ENCODE measurements at places on chromosomes 1 and 21.
A peak's percentile ranks its signal among the peaks of the same experiment; 100 is the strongest.

- peak; percentile 83 for DNase-seq
Measured at GRCh38 chr1:203440771-203441170, 34.8 kb upstream of the PRELP start.

- no peak for DNase-seq
Measured at GRCh38 chr1:17403081-17403480, 31.1 kb downstream of the PADI6 start.

- DNase-seq, result no peak
Measured at GRCh38 chr1:222314839-222315238, 233.1 kb downstream of the HHIPL2 start.

GRCh38 chr1:37342736-37343135 lies 131.6 kb upstream of the ZC3H12A start:
- DNase-seq, result no peak

DNA sequence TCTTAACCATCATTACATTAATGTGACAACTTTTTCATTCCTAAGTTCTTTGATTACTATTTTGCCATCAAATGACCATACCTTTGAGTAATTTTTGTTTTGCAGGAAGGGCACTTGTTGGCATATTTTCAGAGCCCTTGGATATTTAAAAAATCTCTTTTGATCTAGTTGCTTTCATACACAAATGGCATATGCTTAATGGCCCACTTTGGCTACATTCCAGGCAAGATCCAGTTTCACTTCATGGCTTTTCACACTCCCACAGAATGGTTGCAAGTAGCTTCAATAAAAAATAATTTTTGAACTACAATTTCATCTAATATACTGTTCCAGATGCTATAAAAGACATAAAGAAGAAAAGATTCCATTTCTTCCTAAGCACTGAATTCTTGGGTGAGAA lies 18.1 kb downstream of the ADAM30 start:
- DNase-seq, result no peak

GRCh38 chr1:186409091-186409490 lies 33.5 kb downstream of the ODR4 start:
- no peak for DNase-seq

DNA sequence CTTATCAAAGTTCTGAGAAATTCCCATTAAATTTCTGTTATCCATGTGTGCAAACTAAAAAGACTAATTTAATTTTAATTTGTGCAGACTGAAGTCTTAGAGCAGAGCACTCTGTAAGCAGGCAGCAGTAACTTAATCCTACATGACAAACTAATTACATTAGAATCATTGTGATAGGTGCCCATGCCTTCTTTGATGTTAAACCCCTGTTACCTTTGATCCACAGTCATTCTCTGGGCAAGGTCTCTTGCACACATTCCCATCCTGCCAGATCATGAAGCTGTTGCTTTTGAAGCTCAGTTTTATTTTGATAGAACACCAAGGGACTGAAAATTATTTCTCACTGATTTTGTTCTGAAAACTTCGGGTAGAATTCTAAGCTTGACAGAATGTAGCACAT lies 77.2 kb downstream of the BCAR3 start:
- no peak for DNase-seq

DNA sequence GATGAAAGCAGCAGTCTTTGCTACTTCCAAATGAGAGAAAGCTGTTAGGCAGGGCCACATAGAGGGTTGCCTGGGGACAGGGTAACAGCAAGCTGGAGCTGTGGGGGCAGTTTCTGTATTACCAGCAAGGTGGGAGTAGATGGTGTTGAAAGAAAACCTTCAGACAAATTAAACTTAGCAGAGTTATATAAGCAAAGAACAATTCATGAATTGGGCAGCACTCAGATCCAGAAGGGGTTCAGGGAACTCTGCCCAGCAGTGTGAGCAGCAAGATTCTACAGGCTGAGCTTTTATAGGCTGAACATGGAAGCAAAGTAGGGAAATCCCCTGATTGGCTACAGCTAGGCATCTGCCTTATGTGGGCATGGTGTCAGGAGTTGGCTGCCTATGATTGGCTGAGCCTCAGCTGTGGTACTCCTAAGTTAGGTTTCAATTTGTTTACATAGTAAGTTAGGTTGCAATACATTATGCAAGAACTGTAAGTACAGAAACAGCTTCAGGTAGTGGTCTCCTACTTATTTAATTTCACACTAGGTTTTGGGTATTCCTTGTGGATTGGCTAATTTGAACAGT lies 64.1 kb upstream of the TMPRSS2 start:
- DNase-seq, result no peak

- peak; percentile 28 for DNase-seq
Measured at GRCh38 chr1:15153184-15153841, at the start of gene TMEM51. Gene TMEM51, plus strand, starts transcription at chr1:15153747. Its CDS starts 61,341 bp downstream, at chr1:15215088.

- no peak for DNase-seq
Measured at GRCh38 chr1:186834399-186834958, 5.7 kb downstream of the PLA2G4A start.

- no peak for DNase-seq
Measured at GRCh38 chr1:32242341-32242851, 4.6 kb upstream of the FAM167B start.

DNA sequence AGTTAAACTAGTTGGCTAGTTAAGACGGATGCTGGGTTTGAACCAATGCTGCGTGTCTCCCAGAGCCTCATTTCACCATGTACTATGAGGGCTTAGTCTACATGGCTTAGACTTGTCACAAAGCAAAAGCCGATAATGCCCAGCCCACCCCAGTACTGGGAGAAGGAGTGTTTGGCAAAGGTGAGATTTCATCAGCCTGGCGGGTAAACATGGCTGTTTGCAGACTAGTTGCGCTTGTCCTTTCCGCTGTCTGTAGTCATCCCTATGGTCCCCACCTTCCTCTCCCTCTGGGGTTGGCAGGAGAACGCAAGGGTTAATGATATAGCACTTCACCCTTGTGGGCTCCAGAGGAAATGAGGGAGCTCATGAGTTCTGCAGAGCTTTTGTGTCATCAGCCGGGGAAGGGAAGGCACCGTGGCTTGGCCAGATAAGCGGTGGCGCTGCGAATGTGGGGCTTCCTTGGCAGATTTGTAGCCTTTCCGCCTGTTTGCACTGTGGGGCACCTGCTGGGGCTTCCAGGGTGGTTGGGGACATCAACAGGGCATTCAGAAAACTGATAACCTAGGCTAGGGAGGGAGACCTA lies 29.2 kb downstream of the SOX13 start:
- no peak for DNase-seq

GRCh38 chr21:44509539-44509938 lies 30.5 kb downstream of the KRTAP10-1 start:
- no peak for DNase-seq

DNA sequence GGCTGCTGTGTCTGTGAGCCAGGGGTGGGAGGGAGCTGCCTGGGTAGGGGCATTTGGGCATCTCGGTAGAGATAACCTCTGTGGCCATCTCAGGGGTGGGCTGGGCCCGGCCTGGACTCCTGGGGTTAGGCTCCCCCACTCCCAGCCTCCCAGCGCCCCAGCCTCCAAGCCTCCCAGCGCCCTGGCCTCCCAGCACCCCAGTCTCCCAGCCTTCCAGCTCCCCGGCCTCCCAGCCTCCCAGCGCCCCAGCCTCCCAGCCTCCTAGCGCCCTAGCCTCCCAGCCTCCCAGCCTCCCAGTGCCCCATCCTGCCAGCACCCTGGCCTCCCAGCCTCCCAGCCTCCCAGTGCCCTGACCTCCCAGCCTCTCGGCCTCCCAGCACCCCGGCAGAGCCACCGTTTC lies 85.1 kb upstream of the TTC34 start:
- DNase-seq, result no peak

- DNase-seq, result peak; percentile 6
Measured at GRCh38 chr1:212738330-212738729, 38.7 kb upstream of the BATF3 start.

DNA sequence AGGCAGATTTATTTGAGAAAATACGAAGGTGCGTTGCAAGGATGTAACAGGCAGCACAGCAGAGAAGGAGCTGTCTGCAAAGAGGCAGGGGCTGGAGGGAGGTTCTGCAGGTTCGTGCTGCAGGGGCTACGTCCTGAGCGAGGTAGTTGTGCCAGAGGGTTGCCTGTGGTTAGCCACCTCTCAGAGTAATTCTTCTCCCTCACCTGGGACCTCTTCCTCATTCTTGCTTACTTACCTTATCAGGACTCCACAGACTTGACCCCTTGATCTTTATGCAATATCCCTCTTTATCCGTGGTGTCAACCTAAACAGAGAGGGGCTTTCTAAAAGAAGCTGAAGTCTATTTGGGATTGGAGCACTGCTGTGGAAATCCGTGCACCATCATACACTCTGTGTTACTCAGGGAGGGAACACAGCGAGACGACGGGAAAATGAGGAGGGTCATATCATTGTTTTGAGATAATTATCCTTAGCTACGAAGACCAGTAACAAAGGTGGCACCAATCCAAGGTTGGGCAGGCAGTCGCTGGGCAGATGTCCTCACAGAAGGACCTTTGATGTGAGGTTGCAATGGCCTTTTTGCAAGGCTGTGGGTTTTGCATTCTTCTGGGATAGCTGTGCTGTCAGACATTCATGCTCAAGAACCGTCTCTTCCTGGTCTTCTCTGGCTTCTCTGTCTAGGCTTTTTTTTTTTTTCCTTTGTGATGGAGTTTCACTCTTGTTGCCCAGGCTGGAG lies 82.8 kb downstream of the WDR4 start:
- no peak for DNase-seq

DNA sequence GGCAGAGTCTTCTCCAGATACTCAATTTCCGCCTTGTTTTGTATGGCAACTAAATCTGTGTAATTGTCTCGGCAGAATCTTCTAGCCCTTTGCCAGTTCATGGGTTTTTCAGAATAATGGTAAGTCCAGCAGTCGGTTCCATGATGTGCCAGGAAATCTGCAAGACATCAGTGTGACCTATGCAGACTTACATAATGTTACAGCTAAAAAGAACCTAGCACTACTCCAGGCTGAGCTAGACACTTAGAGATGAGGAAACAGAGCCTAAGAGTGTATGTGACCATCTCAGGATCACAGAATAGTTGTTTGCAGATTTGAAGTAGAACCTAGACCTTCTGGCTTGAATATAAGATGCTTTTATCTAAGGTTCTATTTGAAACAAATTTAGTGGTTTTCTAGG lies 2.8 kb downstream of the SELL start:
- DNase-seq, result no peak

GRCh38 chr1:10795276-10796021 lies 997 bp downstream of the CASZ1 start:
- no peak for DNase-seq

- peak; percentile 59 for DNase-seq
Measured at GRCh38 chr1:59947047-59947938, 20.7 kb upstream of the CYP2J2 start.

GRCh38 chr21:44326716-44327602 lies 12.2 kb downstream of the CFAP410 start:
- no peak for DNase-seq

DNA sequence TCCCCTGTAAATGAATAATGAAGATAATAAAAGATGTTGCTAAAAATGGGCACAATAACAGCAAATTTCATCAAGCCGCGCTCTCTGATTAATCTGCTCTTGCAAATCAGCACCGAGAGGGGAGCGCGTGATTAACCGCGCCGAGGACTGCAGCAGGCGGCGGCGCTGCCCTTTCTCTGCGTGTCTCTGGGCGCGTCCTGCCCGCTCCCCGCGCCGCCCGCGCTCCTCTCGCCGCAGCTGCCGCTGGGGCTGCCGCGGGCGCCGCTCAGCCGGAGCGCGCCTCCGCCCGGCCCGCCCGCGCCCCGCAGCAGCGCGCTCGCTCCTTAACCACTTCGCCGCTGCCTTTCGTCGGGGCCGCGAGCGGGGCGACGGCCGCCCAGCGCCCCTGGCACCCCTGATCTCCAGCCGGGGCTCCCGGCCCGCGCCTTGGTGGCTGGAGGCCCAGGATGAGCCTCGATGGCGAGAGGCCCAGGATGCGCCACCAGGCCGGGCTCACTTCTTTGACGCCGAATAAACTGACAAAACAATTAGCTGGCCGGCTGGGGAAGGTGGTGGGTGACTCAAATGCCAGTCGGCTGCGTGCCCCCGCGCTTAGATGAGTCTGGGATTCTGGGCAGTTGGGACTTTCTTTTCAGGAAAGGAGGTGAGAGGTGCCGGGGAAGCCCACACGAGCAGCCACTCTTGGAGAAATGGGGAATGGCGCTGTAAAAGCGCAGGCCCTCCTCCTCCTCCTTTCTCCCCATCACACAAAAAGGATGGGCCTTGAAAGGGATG lies 221.4 kb upstream of the PKN2 start:
- DNase-seq, result peak; percentile 53

- DNase-seq, result peak; percentile 25
Measured at GRCh38 chr1:194159941-194160340, 973.5 kb upstream of the B3GALT2 start.

GRCh38 chr1:63316984-63317816 lies 5.2 kb upstream of the FOXD3 start:
- DNase-seq, result peak; percentile 40

DNA sequence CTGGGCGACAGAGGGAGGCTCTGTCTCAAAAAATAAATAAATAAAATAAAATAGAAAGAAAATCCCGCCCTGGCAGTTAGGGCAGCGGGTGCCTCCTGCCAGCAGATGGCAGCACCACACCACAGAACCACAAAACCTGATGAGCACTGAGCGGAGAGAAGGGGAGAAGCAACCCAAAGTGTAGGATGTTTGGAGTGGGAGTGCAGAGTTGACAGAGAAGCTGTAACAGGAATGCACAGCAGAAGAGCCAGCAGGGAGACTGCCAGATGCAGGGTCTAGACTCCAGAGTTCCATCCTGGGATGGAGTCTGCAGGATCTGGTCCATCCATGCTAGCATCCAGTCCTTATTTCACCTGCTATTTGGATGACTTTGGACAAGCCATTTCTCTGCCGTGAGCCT lies 29.7 kb upstream of the KIRREL1 start:
- DNase-seq, result peak; percentile 69

- DNase-seq, result no peak
Measured at GRCh38 chr1:22556391-22557104, 6.7 kb upstream of the EPHA8 start.

DNA sequence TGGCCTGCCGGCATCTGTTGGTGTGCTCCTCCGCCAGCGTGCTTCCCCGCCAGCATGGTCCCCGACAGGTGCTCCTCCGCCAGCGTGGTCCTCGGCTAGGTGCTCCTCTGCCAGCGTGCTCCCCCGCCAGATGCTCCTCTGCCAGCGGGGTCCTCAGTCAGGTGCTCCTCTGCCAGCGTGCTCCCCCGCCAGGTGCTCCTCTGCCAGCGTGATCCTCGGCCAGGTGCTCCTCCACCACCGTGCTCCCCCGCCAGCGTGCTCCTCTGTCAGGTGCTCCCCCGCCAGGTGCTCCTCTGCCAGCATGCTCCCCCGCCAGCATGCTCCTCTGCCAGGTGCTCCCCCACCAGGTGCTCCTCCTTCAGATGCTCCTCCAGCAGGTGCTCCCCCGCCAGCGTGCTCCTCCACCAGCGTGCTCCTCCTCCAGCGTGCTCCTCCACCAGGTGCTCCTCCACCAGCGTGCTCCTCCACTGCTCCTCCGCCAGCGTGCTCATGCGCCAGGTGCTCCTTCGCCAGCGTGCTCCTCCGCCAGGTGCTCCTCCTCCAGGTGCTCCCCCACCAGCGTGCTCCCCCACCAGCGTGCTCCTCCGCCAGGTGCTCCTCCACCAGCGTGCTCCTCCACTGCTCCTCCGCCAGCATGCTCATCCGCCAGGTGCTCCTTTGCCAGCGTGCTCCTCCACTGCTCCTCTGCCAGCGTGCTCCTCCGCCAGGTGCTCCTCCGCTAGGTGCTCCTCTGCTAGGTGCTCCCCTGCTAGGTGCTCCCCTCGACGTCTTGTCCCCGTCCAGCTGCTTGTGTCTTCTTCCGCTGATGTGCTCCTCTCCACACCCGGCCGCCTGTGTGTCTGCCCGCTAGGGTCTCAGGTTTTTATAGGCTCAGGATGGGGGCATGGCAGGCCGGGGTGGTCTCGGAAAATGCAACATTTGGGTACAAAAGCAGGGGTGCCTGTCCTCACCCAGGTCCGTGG lies 223.0 kb downstream of the NRIP1 start:
- DNase-seq, result no peak

- no peak for DNase-seq
Measured at GRCh38 chr21:17765207-17765606, 53.9 kb downstream of the C21orf91 start.

GRCh38 chr1:116201911-116202310 lies 90.7 kb downstream of the MAB21L3 start:
- peak; percentile 20 for DNase-seq

Data from fibroblast of skin of abdomen (primary cell).